ENCODE measurements at places on chromosomes 13 and 19.

GRCh38 chr13:93744886-93745285, 518.3 kb downstream of the GPC6 start:
- no peak for DNase-seq

- no peak for DNase-seq
These were observed 3.0 kb downstream of the PROZ start for GRCh38 chr13:113161433-113161832.

DNA sequence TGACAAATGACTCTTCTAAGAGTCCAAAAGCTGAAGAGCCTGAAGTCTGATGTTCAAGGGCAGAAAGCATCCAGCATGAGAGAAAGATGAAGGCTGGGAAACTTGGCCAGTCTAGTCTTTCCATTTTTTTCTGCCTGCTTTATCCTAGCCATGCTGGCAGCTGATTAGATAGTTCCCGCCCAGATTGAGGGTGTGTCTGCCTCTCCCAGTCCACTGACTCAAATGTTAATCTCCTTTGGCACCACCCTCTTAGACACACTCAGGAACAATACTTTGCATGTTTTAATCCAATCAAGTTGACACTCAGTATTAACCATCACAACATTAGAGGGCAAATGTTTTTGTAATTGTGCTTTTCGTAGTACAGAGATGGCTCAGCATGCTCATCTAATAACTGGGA, 267.5 kb upstream of the KLHL1 start:
- DNase-seq, result no peak

GRCh38 chr13:100710176-100710575, 35.6 kb upstream of the TMTC4 start:
- no peak for DNase-seq

- no peak for DNase-seq
These were observed 338.0 kb downstream of the ENOX1 start for GRCh38 chr13:43448605-43449336.

GRCh38 chr13:94079876-94080275, 399.6 kb downstream of the DCT start:
- DNase-seq, result no peak

DNA sequence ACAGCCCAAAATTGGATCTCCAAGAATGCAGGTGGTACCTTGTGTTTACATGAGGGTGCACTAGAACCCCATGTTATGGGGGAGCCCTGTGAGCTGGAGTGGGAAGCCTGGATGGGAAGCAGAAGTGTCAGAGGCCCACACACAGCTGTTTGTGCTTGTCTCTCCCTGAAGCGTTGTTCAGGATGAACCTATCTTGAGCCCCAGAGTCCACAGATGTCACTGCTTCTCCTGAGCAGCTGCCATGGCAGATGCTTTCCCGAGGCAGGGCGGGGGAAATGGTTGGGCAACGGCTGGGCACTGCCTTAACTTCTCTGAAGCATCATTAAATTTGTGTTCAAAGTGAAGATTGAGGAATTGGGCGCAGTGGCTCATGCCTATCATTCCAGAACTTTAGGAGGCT, 17.1 kb upstream of the CHST8 start:
- DNase-seq, result no peak

- DNase-seq, result no peak
These were observed 36.0 kb downstream of the VAV1 start for GRCh38 chr19:6808494-6808893.

- no peak for DNase-seq
These were observed at the start of gene CNOT3 for GRCh38 chr19:54137699-54138488. Gene CNOT3, plus strand, starts transcription at chr19:54137762. Its CDS starts 5,217 bp downstream, at chr19:54142979.

GRCh38 chr13:71454509-71454908, 412.5 kb downstream of the DACH1 start:
- DNase-seq, result no peak

DNA sequence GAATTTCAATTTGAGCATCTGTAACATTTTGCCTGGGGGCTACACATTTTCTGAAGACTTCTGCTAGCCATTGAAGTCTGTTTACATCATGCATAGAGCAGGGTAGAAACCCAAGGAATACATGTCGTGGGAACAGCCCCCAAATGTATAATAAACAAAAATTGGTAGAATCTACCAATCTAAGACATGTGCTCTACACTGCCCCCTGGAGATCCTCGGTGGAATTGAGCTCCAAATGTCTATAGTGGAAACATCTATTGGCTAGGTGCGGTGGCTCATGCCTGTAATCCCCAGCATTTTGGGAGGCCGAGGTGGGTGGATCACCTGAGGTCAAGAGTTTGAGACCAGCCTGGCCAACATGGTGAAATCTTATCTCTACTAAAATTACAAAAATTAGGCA, 57.3 kb downstream of the MBD3L2B start:
- DNase-seq, result no peak

GRCh38 chr19:47109541-47110375, 3.8 kb downstream of the ZC3H4 start:
- no peak for DNase-seq

DNA sequence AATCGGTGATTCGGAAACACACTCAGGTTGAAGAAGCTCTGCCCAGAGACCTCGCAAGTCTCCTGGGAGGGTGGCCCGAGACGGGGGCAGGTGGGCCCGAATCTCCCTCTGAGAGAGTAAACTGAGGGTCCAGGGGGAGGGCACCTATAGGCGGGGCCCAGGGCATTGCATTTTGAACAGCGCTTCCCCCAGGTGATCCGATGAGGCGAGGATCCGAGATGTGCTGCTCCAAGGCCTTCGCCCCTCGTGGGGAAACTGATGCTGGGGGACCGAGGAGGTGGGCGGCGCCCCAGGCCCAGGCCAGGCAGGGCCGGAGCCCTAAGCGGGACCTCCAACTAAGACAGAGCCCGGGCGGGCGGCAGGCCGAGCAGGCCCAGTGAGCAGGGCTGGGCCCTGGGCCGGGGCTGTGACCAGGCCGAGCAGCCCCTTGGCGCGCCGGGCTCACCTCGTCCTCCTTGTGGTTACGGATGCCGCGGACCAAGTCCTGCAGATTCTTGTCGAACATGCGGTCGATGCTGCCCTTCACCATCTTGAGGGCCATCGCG, 500 bp downstream of the AP3D1 start:
- DNase-seq, result no peak

GRCh38 chr13:99056381-99057014, 78.6 kb upstream of the DOCK9 start:
- DNase-seq, result no peak

DNA sequence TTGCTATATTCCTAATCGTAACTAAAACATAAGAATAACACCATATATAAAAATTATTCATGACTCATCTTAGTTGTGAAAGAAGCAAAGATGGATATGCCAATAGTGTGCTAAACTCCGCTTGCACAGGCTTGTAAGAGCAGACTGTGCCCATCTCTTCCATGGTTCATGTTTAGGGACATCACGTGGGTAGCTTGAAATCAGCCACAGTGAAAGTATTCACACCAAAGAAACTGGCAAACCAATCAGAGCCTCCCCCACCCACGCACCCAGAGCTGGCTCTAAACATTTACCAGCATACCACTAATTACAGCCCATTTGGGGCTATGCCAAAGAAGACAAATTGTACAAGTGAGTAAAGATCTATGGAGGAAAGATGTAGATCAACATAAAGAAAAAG, 147.5 kb downstream of the DIAPH3 start:
- DNase-seq, result no peak

GRCh38 chr13:50731400-50731799, 112.1 kb downstream of the DLEU7 start:
- DNase-seq, result no peak

DNA sequence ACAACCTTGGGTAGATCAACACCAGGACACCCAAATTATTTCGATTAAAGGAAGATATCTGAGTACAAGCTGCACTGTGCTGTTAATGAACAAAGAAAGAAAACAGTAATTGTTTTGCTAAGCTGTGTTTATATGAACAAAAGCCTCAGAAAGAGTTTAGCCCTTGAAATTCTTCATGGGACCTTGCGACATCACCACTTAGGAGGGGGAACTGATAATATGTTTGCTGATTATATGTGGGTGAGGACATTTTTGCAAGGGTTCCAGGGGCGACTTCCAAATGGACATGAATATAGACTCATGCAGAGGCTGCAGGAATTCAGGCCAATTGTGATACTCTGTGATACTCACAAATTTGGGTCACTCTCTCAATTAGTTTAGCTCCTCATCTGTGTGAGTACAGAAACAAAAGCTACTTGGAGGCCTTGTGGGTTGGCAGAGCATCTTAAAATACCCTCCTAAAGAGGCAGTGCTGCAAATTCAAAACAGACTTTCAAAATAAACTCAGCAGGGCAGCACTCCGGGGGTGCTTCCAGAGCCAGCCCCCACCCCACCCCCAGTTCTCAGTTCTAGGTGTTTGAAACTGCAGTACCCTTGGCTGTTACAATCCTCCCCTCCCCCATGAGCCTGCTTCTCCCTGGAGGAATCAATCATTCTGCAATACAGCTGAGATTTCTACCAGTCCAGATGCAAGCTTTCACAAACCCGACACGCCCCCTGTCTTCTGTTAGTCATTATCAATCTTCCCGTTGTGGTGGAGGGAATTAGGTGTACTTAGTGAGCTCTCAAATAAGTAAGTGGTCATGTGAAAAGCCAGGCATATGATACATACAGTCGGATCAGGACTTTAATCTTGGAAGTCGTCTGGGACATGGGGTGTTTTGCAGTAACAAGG, 97.0 kb upstream of the MBNL2 start:
- no peak for DNase-seq

DNA sequence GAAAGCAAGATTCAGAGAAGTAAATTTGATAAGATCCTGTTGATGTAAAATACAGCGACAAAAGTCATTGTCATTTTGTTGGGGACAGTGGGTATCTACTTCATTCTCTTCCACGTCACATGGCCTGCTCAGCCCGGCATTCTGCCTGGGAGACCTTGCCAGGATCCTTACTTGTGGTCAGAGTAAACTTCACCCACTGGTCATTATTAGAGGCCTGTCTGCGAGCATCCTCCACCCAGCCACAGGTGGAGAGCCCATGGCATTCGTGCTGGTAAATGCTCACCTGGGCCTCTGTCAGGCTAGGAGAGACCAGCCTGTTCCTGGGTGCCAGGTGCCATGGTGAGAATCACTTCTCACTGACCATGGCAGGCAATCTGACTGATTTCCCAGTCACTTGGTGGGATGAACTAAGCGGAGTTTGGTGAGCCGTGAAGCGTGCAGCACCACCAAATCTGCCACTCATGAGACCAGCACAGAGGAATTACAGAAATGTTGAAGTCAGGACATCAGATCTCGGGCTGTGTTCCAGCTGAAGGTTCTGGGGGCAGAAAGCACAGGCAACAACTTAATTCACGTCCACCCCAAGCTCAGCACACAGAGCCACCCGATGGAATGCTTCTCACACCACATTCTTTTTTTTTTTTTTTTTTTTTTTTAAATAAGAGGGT, 107.0 kb downstream of the SIPA1L3 start:
- DNase-seq, result no peak

DNA sequence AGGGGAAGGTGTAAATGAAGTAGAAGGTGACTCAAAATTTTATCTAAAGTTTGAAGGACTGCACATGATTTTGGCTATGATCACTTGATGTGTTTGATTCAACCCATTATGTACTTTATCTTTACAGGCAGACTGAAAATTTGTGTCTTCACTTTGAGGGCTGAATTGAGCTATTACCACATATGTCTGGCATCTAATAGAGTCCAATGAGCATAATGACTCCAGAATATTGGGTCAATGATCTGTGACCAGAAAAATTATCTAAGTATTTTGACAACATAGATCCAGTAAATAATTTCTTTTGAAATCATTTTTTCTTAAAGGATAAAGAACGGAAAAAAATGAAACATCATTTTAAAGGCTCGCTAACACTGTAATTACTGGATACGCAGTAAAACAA, 2810.0 kb downstream of the PCDH9 start:
- DNase-seq, result no peak

DNA sequence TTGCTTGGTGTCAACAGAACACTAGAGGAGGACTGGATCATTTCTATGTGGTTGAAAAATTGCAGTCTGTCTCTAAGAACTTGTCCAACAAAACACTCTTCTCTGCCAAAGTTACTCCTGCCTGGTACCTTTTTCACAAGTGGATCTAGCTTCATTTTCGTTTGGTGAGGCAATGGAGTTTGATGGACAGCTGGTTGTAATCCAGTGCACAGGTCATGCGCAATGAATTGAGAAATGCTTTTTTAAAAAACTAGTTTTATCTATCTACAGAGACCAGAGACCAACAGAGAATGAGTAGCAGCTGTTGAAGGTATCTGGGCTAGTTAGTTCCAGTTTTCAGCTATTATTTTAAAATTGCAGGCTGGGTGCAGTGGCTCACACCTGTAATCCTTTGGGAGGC, 12.0 kb upstream of the KBTBD6 start:
- DNase-seq, result no peak
